ENCODE measurements at places on chromosomes 13 and 19.

DNA sequence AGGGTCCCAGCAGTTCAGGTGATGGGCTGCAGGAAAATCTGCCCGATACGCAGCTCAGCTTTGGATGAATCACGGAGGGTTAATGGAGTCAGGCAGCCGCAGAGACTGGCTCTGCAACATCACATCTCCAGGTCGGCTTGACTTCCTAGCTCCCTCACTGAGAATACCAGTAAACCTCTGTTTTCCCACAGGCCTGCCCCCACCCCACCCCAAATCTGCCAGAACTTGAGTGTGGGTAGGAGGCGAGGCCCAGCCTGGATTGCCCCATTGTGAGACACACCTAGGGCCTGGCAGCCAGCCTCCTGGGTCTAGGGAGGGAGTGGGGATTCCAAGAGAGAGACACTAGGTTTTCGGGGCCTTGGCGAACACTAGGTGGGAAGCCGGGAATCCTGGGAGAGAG lies 3.7 kb upstream of the KRTDAP start:
- DNase-seq = no peak

DNA sequence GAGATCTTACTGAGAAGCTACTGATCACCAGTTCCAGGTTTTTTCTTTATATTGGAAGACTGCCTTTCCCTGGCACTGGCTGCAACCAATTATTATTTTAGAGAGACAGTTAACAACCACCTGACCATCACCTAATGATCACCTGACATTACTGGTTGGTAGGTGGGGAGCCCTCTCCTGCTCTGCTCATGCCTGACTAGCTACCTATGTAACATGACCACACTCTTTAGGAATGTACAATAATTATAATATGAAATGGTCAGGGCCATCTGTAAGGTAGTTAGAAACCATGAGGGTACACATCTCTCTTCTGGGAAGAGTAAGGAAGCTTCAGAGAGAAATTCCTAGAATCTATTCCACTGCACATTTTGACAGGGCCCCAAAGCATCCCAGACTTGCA lies 59.0 kb upstream of the SCEL start:
- DNase-seq = no peak

- no peak for DNase-seq
These were observed 119.2 kb downstream of the KLF5 start for GRCh38 chr13:73177916-73178565.

DNA sequence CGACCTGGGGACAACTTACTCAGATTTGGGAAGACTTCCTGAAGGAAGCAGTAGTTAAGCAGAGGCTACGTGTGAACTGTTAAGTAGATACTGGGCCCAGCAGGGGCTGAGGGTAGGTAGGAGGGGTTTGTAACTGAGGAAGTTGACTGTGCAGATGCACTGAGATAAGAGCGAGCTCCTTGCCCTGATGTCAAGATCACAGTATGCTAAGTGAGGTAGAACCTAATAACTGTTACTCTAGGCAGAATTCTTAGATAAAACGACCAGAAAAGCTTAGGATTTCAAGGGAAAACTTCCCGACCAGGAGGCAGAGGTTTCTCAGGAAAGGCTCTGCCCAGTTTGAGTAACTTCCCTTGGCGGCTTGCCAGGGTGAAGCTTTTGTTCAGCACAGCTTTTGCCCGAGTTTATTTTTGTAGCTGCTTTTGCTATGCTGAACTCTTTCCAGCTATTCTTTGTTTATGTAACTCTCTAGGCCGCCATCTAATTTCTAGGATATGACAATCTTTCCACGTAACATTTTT lies 632.1 kb downstream of the DIAPH3 start:
- DNase-seq = peak; percentile 70

DNA sequence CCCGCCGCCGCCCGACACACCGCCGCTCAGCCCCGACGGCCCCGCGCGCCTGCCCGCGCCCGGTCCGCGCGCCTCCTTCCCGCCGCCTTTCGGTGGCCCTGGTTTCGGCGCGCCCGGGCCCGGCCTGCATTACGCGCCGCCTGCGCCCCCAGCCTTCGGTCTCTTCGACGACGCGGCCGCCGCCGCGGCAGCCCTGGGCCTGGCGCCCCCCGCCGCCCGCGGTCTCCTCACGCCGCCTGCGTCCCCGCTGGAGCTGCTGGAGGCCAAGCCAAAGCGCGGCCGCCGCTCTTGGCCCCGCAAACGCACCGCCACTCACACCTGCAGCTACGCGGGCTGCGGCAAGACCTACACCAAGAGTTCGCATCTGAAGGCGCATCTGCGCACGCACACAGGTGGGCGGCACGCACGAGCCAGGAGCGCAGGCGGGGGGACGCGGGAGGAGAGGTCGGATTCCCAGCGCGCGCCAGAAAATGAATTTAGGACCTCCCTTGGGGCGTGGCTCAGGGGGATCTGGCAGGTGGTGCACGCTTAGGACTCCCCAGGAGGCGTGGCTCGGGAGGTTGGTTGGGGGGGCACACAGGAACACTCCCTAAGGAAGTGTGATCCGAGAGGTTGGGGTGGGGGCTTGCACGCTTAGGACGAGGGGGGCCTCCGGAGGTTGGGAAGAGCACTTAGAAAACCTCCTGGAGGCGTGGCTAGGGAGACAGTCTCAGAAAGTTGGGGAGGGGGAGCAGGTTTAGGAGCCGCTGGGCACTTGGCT lies 1.2 kb downstream of the KLF2 start:
- no peak for DNase-seq

GRCh38 chr19:47002853-47003610 lies 16.6 kb upstream of the NPAS1 start:
- no peak for DNase-seq

DNA sequence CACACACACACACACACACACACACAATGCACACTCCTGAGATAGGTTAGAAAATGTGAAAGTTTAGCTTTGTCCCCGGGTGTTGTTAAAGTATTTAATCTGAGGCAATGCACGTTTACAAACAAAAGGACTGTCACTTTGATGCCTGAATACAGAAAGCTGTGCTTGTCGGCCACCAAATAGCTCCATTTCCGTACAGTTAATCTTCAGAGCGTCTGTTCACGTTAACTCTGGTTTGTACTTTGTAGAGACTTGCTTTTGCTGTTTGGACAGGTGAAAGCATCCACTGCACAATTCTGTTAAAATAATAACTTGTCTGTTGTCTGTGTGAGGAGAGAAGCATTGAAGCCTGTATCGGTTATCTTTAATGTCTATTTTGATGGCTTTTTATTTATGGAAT lies 267.8 kb downstream of the FGF9 start:
- DNase-seq = no peak

DNA sequence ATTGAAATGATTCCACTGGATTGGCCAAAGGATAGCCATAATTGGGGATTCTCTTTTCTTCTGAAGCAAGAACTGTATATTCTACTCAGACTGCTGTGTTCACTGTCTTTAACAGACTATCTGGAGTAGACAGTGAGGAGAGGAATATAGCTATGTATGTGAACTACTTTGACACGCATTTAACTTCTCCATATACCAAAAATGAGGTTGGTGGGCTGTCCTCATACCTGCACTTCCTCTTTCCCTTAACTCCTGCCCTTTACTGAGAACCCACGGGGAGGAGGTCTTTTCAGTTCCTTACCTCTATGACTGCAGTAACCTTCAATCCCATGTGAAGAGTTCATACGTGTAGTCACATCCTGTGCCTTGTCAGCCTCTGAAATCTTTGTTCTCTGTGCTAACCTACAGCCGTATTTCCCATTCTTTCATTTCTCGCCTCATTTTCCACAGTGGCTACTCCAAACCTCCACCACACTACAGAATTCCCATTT lies 305.8 kb downstream of the MTUS2 start:
- no peak for DNase-seq

DNA sequence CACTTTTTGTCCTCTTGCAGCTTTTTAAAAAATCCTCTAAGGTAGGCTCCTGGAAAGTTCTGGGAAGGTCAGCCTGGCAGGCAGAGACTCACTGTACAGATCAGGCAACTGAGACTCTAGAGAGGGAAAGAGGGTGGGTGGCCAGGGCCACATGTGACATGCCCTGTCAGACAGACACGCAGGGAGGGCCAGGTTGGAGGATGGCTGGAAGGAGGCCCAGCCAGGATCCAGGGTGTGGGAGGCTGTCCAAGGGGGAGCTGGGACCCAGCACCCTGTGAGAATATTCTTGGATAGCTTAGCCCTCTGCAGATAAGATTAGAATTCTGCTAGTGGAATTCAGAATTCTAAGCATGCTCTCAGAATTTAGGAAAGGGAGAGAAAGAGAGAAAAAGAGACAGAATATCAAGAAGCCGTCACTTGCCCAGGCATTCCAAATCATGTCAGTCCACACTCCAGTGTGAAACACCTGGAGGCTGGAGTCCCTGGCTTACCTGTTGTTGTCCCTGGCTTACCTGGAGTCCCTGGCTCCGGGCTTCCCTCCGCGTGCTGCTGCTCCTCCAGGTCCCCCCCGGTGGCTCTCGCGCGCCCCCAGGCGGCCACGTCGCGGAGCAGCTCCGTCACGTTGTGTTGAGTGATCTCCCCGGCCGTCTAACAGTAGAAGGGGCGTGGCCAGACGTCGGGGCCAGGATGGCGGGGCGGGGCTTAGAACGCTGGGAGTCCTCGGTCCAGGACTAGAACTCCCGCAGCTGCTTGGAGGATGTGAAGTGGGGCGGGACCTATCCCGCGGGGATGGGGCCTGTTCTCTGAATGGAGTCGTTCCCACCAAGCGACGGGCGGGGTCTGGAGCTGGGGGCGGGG lies 2.8 kb upstream of the TNNI3 start:
- peak; percentile 72 for DNase-seq

- peak; percentile 65 for DNase-seq
These were observed 4.6 kb downstream of the SAFB start for GRCh38 chr19:5627395-5627904.

GRCh38 chr13:102845289-102845629 lies 573 bp upstream of the ERCC5 start:
- no peak for DNase-seq

GRCh38 chr19:48051335-48052033 lies 7.6 kb upstream of the CABP5 start:
- no peak for DNase-seq

DNA sequence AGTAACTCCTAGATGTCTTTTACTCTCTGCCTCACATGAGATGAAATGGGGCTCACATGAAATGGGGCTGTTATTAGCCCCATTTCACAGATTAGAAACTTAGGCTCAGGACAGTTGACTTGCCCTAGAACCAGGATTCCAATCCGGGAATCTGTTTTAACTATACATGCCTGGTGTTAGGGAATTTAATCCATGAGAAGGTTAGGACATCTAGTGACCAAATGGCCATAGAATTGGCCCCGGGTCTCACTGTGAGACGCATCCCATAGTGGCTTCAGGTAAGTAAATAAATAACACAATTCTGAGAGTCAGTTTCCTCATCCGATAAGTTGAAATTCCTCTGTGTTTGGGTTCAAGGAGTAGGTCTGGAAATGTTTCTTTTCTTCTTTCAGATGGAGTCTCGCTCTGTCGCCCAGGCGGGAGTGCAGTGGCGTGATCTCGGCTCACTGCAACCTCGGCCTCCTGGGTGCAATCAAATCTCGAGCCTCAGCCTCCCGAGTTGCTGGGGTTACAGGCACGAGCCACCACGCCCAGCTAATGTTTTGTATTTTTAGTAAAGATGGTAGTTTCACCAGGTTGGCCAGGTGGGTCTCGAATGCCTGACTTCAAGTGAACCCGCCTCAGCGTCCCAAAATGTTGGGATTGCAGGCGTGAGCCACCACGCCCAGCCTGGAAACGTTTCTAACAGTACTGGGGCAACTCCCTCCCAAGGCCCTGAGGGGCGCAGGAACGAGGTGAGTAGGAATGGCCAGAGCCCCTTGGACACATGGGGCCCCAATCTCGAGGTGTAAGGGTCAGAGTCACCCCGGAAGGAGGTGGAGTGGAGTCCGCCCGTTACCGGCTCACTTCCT lies 1.2 kb upstream of the ZNF574 start:
- DNase-seq = no peak

- peak; percentile 36 for DNase-seq
These were observed 36.5 kb downstream of the B3GLCT start for GRCh38 chr13:31236211-31236786.

GRCh38 chr13:34805347-34805746 lies 136.7 kb upstream of the NBEA start:
- DNase-seq = no peak

DNA sequence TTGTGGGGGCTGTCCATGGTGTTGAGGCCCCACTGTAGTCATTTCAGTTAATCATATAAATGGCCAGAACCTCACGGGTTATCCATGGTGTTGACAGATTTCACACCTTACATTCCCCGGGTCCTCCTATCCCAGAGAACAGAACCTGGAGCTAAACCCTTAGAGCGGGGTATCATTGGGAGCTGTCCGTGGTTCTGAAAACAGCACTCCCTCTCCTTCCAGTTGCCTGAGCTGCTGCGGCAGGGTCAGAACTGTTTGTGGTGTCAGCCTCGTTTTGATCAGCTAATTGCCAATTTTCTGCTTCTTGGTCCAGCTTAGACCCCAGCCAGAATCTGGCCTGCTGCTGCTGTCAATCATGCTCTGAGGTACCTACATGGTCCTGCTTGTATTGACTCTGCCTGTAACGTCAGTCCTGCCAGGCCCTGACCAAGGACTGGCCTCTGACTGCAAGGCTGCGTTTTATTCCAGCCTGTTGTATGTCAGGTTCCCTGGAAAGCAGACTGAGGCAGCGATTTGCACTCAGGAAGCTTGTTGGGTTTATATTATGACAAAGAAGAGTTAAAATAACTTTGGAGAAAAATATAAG lies 55.8 kb upstream of the KCTD15 start:
- peak; percentile 36 for DNase-seq

DNA sequence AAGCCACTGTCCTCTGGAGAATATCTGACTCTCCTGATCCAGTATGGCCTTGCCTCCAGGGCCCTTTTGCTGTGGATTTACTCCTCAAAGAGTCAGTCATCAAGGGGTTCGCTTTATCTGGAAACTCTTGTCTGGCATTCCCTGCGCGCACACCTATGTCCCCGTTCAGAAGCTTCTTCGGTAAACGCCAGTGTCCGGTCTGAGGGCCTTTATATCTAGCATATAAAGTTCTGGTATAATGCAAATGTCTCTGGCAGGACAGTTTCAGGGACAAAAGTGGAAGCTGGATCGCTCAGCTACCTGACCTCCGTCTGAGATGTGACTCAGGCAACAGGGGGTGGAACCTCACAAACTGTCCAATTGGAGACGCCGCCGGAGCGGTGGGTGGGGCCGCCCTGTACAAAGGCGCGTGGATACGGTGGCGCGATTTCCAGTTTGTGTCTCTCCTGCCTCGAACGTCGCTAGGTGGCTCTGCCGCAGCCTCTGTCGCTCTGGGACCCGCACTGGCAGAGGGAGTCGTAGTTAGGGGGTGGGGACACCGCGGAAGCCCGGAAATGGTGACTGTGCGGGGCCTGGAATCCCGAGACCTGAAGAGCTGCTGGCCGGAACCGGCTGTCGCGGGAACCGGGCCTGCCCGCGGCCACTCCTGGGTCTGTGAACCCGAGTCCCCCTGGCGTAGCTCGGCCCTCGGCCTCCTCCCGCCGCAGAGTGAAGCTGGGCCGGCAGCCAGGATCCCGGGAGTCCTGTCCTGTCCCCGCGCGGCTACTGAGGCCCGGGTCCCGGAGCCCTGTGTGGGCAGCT lies 10.6 kb upstream of the ZNF709 start:
- peak; percentile 79 for DNase-seq

- DNase-seq = no peak
These were observed 9.5 kb upstream of the VN1R1 start for GRCh38 chr19:57466489-57466888.

Data from fibroblast of skin of abdomen (primary cell).